NCI-H1417 treated with DMSO at 0.1 percent for 48 hours (cell line): ENCODE measurements at places on chromosomes 11 and 22.
A peak's percentile ranks its signal among the peaks of the same experiment; 100 is the strongest.

GRCh38 chr11:15945726-15946125 lies 410.6 kb downstream of the SOX6 start:
- no peak for DNase-seq

GRCh38 chr11:1862588-1863351 lies 9.9 kb downstream of the LSP1 start:
- DNase-seq, result no peak

GRCh38 chr11:68663482-68664010 lies 20.8 kb upstream of the GAL start:
- DNase-seq, result no peak

DNA sequence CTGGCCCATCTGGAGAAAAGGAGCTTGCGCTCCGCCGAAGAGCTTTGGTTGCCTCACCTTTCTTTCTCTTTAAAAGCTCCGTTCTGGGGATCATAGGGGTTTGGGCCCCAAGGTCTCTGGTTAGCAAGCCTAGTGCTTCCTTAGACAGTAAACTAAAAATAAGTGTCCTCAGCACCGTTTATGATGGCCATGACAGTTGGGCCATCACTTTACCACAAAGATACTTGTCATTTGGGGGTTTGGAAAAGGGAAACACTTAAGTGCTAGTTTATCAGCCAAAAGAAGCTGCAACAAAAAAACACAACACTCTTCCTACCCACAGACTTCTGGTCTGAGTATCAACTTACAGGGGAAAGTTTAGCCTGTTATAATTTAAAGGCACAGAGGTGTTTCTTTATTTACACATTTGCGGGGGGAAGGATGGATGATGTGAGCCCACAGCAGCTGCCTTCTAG lies 88.4 kb upstream of the CD44 start:
- DNase-seq, result no peak

- no peak for DNase-seq
These were observed 4.3 kb downstream of the ARHGEF12 start for GRCh38 chr11:120340529-120340928.

GRCh38 chr11:2107521-2107920 lies 31.7 kb downstream of the IGF2 start:
- no peak for DNase-seq

DNA sequence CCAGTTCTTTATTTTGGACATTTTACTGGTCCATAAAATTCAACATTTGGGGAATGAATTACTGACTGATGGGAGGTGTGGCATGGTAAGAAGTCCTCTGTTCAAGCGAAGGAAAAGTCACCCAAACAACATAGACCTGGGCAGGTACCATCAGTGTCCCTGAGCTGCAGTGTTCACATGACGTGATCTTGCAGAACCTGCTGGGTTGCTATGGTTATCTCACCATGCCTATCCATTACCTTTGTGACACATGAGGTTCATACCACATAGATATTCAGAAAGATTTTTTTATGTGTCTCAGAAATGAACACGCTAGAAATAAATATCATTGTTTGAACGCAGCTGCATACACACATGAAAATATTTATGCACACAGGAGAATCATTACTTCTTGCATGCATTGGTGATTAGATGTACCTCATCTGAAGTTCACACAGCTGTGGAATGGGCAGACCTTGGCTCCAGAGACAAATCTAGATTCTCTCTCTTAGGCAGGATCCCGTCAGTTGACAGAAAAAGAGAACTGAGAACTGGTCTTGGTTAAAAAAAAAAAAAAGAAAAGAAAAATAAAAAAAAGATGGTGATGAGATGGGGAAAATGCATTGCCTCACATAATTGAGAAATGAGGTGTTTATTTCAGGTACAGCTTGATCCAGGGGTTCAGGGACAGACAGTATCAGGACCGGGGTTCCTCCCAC lies 21.4 kb upstream of the RCN1 start:
- no peak for DNase-seq

DNA sequence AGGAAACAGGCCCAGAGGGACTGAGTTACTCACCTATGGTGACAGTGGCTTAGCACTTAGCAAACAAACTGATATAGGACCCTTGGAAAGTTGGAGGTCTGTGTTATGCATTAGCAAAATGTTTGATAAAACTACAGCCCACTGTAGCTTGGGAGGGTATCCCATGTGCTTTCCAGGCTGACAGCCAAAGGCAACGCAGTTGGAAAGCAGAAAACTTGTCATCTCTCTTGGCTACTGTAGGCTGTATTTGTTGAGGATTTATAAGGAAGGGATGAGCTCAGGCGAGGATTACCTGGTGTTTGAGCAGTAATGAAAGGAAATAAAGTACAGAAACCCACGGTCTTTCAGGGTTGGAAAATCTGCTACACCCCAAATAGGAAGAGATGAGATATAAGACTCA lies 23.8 kb downstream of the SDHAF2 start:
- no peak for DNase-seq

- DNase-seq, result peak; percentile 99
These were observed 96.0 kb upstream of the BDNF start for GRCh38 chr11:27795955-27796861.

GRCh38 chr11:64717268-64717578 lies 5.8 kb downstream of the NRXN2 start:
- DNase-seq, result no peak

DNA sequence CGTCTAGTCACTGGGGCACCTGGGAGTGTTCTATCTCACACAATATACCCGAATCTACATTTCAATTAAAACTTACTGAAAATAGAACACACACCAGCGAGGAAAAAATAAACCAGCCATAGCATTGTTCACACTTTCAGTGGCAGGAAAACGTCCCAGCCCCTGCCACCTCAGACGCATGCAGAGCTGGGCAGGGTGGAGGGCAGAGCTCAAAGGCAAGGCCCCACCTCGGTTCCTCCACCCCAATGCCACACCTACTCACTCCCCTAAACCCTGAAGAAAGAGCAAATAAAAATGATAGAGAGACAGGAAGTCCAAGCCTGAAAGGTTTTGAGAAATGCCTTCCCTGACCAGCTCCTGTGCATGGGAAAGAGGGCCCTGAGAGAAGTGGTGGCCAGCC lies 14.8 kb downstream of the B3GNT6 start:
- DNase-seq, result no peak

- no peak for DNase-seq
These were observed 246.8 kb upstream of the KIRREL3 start for GRCh38 chr11:127247261-127247851.

- peak; percentile 94 for DNase-seq
These were observed 64.1 kb downstream of the C11orf87 start for GRCh38 chr11:109486129-109486528.

- no peak for DNase-seq
These were observed 390.0 kb upstream of the CCDC90B start for GRCh38 chr11:83676056-83676601.

DNA sequence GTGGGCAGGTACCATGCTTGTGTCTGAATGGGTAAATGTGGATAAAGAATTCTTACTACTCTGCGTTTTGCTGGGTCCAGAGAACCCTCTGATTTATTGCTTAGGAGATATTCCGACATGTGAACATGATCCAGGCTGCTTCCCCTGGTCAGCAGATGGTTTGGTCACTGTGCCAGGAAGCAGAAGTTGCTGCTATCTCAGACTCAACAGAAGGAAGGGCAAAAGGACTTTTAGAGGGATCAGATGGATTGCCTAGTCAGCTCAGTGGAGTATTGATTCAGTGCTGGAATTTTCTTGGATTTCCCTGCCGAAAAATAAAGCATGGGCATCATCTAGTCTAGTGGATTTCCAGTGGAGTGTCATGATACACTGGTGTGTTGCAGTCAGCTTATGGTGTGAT lies 440.1 kb downstream of the NTM start:
- no peak for DNase-seq

GRCh38 chr22:23058063-23058462 lies 12.3 kb upstream of the GNAZ start:
- DNase-seq, result no peak

- DNase-seq, result no peak
These were observed 7.0 kb downstream of the GAL start for GRCh38 chr11:68691402-68691784.

DNA sequence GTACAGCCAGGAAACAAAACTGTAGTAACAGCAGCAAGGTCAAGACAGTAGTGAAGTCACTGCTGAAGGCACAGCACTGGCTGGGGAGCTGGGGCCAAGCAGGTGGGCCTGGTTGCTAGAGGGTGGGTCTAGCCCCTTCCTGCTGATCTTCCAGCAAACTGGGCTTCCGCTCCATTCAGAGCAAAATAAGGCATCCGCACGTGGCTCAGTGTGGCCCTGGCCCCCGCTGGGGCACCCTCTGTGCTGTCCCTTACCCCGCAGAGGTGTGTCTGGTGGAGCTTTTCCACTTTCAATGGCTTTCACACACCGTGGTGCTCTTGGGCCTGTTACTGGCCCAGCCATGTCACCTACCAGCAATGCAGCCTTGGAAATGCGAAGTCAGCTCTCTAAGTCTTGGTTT lies 162.4 kb upstream of the B3GAT1 start:
- no peak for DNase-seq

DNA sequence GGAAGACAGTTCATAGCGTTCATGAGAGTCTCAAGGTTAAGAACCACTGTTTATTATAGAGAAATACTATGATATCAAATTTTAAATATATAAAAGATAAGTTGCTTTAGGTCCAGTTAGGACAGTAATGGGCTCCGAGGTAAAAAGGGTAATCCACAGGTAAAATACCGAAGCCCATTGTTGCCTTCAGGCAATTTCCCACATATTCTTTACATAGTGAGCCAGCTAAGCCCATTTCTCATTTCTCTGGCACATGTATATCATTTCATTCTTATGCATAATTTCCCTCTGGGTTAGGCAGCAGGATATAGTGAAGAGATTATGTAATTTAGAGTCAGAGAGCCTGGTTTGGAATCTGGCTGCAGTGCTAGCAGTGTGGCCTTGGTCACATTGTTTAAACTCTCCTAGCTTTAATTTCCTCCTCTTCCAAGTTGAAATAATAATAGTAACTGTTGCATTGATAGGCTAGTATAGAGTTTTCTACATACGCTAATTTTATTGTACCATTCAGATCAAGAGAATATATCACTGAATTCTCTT lies 7.6 kb upstream of the POU2AF1 start:
- no peak for DNase-seq

DNA sequence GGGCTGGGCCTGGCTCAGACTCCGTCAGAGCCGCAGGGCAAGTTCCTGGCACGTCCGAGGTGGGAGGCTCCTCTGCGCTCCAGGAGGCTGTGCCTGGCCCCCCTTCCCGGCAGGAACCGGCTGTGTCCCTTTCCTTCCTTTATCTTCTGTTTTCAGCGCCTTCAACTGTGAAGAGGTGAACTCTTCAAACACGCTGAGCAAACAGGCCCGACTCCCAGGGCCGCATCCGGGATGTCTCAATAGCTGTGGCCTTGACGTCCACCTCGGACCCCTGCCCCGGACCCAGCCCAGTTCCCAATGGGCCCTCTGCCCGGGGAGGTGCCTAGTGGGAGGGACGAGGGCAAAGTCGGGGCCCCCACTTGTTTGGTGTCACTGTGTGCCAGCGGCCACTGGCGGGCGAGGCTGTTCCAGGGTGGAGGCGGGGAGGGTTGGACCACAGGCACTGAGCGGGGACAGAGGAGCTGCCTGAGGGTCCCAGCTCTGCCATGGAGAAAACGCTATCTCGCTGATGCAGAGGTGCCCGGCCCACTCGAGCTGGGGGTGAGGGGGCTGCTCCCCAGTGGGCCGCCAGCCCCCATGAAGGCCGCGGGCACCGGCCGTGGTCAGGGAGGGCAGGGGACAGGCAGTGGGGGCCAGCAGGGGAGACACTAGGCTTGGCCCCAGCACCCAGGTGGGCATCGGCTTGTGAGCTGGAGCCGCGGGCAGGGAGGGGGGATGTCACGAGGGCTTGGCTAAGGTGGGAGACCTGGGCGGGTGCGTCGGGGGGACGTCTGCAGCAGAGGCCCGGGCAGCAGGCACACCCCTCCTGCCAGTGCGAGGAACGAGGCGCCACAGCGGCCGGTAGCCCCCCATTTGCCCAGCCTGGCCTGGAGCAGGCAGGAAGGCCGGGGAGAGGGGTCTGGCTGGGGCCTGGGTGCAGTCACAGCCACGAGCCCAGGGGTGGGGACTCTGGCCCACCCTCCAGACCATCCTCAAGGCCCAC lies 2.7 kb upstream of the MUC5B start:
- DNase-seq, result no peak

- DNase-seq, result no peak
These were observed 91.3 kb downstream of the LRRC32 start for GRCh38 chr11:76579056-76579751.

- no peak for DNase-seq
These were observed 27.0 kb downstream of the MYO7A start for GRCh38 chr11:77155082-77155475.

- DNase-seq, result no peak
These were observed 13.6 kb upstream of the CDC42EP1 start for GRCh38 chr22:37546437-37547250.

DNA sequence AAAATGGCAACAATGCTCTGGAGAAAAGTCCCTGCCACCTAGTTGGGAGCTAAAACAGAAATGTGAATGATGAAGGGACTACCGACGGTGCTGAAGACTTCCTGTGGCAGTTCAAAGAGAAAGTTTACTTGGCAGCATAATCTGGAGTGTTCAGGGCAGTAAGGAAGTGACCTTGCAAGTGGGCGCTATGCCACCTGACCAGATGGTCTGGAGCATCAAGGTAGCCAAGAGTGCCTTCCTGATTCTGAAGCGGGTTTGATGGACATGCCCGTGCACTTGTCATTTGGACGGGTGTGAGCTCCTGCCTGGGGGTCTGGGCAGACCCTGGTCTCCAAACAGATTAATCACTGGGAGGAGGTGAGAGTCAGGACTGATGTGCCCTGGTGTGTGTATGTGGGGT lies 1.8 kb upstream of the SNX19 start:
- no peak for DNase-seq

DNA sequence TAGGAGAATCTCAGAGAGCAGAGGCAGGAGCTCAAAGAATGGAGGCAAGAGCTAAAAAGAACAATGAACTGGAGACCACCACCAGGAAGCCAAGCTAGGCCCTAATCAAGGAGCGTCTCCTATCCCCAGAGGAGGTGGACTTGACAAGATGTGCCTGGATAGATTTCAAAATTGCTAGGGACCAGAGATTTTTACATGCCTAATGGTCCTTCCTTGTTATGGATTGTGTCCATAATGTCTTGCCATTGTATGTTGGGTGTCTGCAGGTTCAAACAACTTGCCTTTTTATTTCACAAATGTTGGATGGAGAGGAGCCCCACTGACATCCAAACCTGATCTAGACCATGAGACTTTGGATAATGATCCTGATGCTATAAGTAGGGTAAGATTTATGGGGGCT lies 88.2 kb upstream of the TP53I11 start:
- no peak for DNase-seq

DNA sequence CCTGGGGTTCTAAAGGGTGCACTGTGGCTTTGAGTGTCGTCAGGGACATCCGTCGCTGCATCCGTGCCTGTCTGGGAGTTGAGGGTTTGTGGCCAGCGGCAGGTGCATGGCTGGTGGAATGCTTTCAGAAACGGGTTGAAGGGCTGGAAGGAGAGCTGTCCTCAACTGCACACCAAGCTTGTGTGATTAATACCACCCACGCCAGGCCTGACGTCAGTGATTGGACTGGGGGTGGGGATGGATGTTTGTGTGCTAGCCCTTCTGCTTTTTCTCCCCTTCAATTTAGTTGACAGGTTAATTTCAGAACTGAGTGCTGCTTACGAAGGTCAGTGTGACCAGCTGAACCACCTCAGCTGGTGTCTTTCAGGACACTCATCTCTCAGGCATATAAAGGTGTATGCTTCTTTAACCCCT lies 3.2 kb upstream of the GAB2 start:
- DNase-seq, result peak; percentile 24
